ENCODE measurements at places on chromosomes 13 and 19. TPM values are rescaled to one million over a fixed set of nuclear protein-coding genes. Genes with fewer than 3 reads are reported as not detected.

DNA sequence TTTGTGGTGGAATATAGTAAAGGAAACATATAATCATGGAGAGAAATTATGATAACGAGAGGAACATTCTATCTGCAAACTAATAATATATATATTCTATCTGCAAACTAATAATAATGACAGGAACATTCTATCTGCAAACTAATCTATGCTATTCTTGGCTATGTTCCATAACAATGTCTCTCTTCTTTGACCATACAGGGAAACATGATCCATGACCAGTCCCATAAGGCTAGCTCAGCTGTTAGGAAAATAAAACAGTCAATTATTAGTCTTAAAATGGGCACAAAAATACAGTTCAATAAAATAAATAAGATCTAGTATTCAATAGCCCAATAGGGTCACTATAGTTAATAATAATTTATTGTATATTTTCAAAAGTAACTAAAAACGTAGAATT, 707.8 kb upstream of the PCDH20 start:
- H3K36me3 ChIP-seq = no peaks in the 10 kb centered on the region
- H3K4me3 ChIP-seq = no peak overlapping the region
- peaks cover 13% of the 10 kb centered on the region for H3K4me1 ChIP-seq

DNA sequence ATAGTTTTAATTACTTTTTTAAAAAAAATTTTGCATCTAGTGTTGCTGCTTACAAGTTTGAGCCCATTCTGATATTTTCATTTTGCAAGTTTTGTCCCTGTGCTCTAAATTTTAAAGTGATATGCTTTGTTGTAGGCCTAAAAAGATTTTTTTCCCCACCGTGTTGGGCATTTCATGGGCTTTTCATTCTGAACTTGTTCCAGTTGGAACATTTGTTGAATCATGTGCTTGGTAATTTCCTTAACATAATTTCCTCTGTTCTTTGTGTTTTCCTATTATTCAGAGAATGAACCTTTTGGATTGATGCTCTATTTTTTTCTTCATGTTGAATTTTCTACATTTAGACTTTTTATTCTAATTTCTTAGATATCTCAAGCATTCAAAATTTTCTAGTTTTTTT, 206.4 kb upstream of the SPRY2 start:
- peaks cover 17% of the 10 kb centered on the region for H3K4me1 ChIP-seq
- no peak overlapping the region for H3K27ac ChIP-seq
- H3K36me3 ChIP-seq = no peaks in the 10 kb centered on the region
- no peak overlapping the region for H3K4me3 ChIP-seq
- no peaks in the 10 kb centered on the region for H3K27me3 ChIP-seq

DNA sequence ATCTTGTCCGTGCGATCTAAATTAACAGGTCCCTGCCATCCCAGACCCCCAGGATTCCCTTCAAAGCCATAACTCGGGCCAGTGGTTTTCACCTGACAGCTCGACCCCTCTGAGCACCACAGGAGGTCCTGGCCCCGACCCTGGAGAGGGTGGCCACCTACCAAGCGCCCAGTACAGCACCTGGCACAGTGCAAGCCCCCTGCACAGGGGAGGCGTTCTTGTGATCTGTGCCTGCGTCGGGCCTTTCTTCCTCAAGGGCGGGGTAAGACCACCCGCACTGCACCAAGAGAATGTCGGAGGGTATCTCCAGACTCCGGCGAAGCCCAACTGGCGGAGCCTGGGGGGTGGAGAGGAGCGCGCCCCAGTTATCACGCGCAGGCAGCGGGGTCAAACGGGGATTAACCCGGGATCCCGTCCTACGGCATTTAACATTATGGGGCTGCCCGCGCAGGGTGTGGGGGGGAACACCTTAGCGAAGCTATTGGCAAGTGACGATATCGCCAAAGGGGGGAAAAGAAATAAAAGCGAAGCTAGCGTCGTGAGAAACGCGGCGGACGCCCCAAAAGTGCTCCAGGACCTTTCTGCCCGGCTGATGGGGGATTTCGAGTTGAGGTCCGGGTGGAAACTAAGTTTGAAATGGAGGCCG, 1.3 kb upstream of the HNRNPL start:
- H3K27me3 ChIP-seq = peaks cover 11% of the 10 kb centered on the region
- H3K4me1 ChIP-seq = peaks cover 55% of the 10 kb centered on the region
- DNase-seq = no peak

The DACH1 gene
- 24.6 TPM for total RNA-seq

- no peaks in the 10 kb centered on the region for H3K27me3 ChIP-seq
- peaks cover 21% of the 10 kb centered on the region for H3K36me3 ChIP-seq
- no peak for DNase-seq
- no peak overlapping the region for H3K27ac ChIP-seq
Measured at GRCh38 chr13:51745243-51745642, 58.7 kb downstream of the DHRS12 start.

DNA sequence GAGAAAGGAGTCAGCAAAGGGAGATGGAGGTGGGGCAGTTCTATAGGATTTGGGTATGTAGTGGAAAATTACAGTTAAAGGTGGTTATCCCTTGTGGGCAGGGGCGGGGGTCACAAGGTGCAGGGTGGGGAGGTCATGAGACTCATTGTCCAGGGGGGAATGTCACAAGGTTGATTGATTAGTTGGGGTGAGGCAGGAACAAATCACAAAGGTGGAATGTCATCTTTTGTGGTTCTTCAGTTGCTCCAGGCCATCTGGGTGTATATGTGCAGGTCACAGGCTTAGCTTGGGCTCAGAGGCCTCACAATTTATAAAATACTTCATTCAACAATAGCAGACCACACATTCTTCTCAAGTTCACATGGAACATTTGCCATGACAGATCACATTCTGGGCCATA, 109.6 kb downstream of the ATP11A start:
- peaks cover 44% of the 10 kb centered on the region for H3K36me3 ChIP-seq
- H3K27me3 ChIP-seq = no peaks in the 10 kb centered on the region
- H3K27ac ChIP-seq = peak overlapping the region; percentile 46
- DNase-seq = no peak
- H3K4me1 ChIP-seq = peaks cover 33% of the 10 kb centered on the region

- no peak for DNase-seq
- H3K36me3 ChIP-seq = no peaks in the 10 kb centered on the region
- no peaks in the 10 kb centered on the region for H3K27me3 ChIP-seq
- no peak overlapping the region for H3K27ac ChIP-seq
- peaks cover 63% of the 10 kb centered on the region for H3K4me1 ChIP-seq
Measured at GRCh38 chr13:30869491-30869890, 36.6 kb upstream of the MEDAG start.

GRCh38 chr19:16121967-16122366, 10.3 kb downstream of the RAB8A start:
- H3K36me3 ChIP-seq = no peaks in the 10 kb centered on the region
- DNase-seq = no peak
- no peak overlapping the region for H3K27ac ChIP-seq
- no peaks in the 10 kb centered on the region for H3K4me1 ChIP-seq
- no peaks in the 10 kb centered on the region for H3K27me3 ChIP-seq
- no peak overlapping the region for H3K4me3 ChIP-seq
